ENCODE measurements at places on chromosomes 4 and X. TPM values are rescaled to one million over a fixed set of nuclear protein-coding genes. Genes with fewer than 3 reads are reported as not detected.

GRCh38 chr4:27123769-27124124 is 263.1 kb downstream of the STIM2 start:
- no peak for DNase-seq

- no peak for DNase-seq
These were observed 12.3 kb downstream of the SASH3 start for GRCh38 chrX:129791961-129792570.

GRCh38 chrX:115553171-115553570 is 7.8 kb upstream of the PLS3 start:
- no peak for DNase-seq

- DNase-seq, result no peak
These were observed 13.1 kb downstream of the NEUROG2 start for GRCh38 chr4:112502871-112503270.

GRCh38 chr4:23091711-23092110 is 399.0 kb downstream of the GBA3 start:
- no peak for DNase-seq

GRCh38 chr4:6222761-6223292 is 22.5 kb upstream of the JAKMIP1 start:
- DNase-seq, result no peak

DNA sequence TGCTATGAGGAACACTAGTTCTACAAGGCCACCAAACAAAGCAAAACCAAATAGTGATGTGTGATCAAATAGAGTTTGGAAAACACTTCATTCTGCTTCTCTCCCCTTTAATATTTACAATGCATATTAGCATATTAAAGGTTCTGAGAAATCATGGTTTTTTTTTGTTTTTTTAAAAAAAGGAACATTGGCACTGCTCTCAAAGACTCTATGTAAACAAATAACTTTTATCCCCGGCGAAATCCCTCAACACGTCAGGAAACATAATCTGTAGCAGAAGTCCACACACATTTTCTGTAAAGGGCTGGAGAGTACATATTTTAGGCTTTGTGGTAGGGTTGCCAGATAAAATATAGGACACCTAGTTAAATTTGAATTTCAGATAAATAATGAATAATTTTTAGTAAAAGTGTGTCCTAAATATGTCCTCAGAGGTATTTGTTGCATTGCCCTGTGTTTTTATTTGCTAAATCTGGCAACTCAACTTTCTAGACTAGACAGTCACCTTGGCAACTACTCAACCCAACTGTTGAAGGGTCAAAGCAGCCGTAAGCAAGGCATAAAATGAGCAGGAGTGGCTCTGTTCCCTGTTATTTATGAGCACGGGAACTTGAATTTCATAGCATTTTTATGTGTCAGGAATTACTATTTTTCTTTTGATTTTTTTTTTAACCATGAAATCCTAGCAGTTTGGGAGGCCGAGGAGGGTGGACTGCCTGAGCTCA is 8.6 kb downstream of the SPATA4 start:
- no peak for DNase-seq

DNA sequence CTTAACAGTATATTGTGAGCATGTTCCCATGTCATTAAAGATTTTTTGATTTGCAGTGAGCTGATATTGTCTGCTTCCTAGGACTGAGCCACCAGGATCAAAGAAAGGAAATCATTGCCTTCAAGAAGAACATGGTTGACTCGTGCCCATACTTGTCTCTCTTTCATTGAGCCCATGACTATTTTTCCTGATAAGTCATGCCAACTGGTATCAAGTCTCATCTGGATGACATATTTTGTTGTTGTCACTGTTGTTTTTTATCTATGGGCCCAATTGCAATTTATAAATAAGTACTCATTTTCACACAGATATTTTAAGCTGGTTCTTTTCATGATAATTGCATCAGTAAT is 10.2 kb upstream of the RHOH start:
- DNase-seq, result no peak

DNA sequence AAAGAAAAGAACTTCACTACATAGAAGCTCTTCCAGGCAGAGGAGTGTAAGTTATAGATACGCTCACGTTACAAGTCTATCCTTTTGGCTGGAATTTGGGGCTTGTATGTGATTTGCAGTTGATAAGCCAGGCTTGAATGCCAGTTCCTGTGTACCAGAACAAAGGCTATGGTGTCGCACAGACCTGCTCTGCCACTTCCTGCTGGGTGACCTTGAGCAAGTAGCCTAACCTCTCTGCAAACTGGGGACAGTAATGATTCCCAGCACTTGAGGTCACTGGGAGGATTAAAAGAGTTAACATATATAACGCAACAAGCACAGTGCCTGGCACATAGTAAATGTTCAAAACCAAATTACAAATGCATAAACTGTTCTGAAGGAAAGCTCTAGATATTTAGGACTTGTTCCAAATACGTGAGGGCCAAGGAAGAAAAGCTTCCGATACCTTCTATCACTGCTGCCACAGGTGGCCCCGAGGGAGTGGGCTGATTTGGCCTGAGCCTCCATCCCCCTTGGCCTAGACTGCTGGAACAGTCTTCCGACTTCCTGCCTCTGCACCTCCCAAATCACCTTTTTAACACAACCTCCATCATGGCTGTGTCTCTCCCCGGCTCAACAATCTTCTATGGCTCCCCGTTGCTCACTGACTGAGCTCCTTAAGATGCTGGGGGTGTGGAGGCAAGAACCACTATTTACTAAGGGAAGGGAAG is 1.3 kb upstream of the SOWAHD start:
- DNase-seq, result no peak

GRCh38 chrX:151815398-151815797 is 80.9 kb downstream of the CNGA2 start:
- DNase-seq, result no peak

GRCh38 chr4:182126096-182126495 is 117.1 kb upstream of the TENM3 start:
- no peak for DNase-seq

GRCh38 chr4:145731028-145731427 is 51.1 kb downstream of the C4orf51 start:
- DNase-seq, result no peak

DNA sequence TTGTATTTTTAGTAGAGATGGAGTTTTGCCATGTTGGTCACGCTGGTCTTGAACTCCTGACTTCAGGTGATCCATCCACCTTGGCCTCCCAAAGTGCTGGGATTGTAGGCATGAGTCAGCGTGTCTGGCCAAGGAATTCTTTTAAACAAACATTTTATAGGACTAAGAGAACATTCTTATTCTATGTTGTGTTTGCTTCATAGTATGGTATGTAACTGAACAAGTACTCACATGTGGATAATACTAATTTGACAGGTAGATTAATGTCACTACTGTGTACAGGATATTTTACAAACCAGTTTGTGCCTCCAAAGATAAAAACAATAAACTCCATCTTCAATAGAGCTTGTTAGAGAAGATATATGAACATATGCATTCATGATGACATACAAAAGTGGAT is 1353.4 kb downstream of the PCDH7 start:
- DNase-seq, result no peak

GRCh38 chr4:138555584-138555983 is 313.4 kb upstream of the SLC7A11 start:
- no peak for DNase-seq

DNA sequence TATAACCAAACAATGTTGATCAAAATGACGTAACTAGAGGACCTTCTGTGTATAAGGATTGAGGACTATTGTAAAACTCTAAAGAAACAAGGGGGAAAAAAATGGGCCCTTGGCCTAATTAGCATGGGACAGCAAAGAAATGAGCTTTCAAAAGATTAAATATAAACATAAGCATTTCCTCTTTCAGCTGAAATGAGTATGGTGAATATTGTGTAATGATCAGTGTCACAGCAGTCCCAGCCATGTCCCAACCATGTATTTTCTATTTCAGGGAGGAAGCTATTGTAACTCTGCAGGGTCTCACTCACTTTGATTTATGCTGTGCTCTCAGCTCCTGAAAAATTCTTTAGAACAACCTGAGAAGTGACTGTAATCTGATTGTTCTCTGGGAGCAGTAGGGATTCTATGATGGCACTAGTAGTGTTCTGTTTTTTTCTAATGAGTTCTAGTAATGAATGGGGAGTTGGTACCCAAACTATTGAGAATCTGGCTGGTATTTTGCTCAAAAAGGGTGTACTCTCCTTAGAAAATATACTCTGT is 25.8 kb downstream of the ANXA10 start:
- no peak for DNase-seq

DNA sequence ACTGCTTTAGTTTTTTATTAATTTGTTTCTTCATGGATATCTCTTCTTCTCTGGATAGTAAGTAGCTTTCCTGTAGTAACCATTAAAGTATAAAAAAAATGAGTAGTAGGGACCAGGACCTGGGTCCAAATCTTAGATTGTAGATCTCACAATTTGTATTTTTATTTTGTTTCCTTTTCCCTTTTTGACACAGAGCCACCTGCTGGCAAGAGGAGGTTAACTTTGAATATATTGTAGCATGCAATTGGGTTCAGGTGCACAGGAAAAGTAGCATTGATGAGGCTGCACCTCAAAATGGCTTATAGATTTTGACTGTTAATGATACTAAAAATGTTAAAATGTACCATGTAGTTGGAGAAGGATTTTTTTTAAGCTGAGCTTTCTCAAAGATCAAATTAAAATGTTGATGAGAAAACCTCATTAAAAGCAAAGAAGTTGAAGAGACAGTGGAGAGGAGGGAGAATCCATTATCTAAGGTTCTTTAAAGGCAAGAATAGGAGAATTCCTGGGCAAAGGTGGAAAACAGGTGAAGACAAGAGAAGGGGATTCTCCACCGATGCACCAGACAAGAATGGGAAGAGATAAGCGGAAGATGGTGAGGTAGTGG is 48.3 kb upstream of the HPGDS start:
- no peak for DNase-seq

- no peak for DNase-seq
These were observed 10.5 kb upstream of the MGST2 start for GRCh38 chr4:139655116-139655515.

DNA sequence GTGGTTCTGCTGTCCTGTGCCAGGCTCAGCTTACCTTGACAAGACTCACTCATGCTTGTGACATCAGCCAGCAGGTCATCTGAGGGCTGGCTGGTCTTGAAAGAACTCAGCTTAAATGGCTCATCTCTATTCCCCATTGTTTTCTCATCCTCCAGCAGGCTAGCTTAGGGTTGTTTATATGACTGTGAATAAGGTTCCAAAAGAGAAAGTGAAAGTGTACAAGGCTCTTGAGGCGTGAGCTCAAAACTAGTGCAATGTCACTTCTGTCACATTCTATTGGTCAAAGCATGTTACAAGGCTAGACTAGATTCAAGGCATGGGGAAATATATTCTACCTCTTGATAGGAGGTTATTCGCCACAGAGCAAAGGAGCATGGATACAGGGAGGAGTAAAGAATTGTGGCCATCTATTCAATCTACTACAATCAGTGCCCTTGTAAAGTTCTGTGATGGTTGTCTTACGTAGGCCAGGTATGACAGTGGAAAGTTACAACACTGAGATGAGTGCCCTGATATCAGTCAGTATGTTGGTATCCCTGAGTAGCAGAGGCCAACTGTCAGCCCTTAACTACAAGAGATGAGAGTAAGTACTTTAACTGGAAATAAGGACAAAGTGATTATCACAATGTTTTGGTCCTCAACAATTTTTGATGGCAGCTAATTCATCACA is 19.8 kb upstream of the TMLHE start:
- no peak for DNase-seq

GRCh38 chr4:71240094-71240493 is 98.7 kb upstream of the SLC4A4 start:
- no peak for DNase-seq

- DNase-seq, result no peak
These were observed 103.2 kb upstream of the LANCL3 start for GRCh38 chrX:37468124-37468739.

- DNase-seq, result no peak
These were observed 125.4 kb downstream of the ATXN3L start for GRCh38 chrX:13194291-13195103.

GRCh38 chrX:141220342-141221008 is 21.8 kb downstream of the SPANXC start:
- DNase-seq, result no peak

DNA sequence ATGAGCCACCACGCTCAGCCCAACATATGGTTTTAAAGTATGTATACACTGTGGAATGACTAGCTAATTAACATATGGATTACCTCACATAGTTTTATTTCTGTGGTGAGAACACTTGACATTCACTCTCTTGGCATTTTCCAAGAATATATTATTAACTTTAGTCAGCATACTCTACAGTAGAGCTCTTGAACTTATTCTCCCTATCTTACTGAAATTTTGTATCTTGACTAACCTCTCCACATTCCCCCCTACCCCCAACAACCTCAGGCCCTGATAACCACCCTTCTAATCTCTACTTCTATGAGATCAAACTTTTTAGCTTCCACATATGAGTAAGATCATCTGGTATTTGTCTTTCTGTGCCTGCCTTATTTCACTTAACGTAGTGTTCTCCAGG is 38.6 kb upstream of the AGA start:
- DNase-seq, result no peak

DNA sequence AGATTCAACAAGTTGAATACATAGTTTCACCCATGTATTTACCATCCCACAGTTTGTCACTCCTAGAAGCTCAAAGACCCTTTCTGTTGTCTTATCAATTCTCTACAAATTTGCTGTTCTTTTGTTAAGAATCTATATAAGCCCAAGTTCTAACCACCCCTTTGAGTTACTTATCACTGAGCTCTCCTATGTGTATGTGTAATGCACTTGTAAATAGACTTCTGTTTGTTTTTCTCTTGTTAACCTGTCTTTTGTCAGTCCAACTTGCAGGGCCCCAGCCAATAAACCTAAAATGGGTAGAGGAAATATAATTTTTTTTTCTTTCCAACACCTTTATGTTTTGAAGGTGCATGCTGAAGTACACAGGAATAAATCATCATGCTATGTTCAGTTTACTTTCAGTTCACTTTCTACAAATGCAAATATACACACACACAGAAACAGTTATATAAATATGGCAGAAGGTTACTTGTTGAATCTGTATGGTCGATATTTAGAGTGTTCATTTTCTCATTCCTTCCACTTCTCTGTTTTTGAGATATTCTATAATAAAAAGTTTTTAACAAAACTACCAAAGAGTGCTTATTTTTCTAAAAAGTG is 22.3 kb upstream of the CLOCK start:
- DNase-seq, result no peak

GRCh38 chrX:123476611-123477219 is 256.1 kb downstream of the THOC2 start:
- DNase-seq, result no peak

- DNase-seq, result no peak
These were observed 595.9 kb downstream of the CENPC start for GRCh38 chr4:66949419-66949818.

The FOXP3 gene
- not detected for total RNA-seq

The XAGE1B gene
- not detected for total RNA-seq

The ELK1 gene
- total RNA-seq, result 21.3 TPM

The IL1RAPL1 gene
- total RNA-seq, result 1.9 TPM

The CCNB3 gene
- total RNA-seq, result 0.71 TPM

The RS1 gene
- not detected for total RNA-seq

The PIGA gene
- total RNA-seq, result 3.8 TPM

All from left ventricle myocardium inferior (tissue), 1 donor.